ENCODE measurements at places on chromosomes 5 and 9.

DNA sequence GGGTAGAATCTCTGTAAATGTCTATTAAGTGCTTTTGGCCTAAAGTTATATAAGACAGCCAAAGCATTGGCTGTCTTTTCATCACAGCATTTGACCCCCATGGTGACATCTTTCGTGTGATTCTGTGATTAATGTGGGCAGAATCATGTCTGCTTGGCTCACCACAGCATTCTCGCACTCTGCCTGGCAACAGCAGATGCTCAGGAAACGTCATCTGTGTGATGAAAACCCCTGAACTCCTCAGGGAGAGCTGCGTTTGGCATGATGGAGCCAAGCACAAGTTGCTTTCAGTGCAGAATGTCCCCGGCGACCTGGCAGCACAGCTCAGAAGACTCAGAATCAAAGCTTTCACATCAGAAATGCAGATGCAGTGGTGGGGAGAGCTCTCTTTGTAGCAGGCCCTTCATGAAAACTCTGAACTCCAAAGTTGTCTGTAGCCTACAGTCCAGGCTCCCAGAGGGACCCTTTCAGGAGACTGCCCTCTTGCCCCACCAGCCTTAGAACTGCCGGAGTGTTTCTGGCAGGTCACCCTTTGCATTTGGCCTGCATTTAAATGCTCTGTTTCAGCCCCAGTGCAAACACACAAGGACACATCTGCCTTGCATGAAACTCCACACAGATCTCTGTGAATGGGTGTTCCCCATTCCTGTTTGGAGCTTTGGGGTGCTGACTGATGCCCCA lies 155.6 kb upstream of the PANK3 start:
- no peak for DNase-seq

GRCh38 chr5:178214160-178214803 lies 9.9 kb downstream of the HNRNPAB start:
- DNase-seq, result no peak

DNA sequence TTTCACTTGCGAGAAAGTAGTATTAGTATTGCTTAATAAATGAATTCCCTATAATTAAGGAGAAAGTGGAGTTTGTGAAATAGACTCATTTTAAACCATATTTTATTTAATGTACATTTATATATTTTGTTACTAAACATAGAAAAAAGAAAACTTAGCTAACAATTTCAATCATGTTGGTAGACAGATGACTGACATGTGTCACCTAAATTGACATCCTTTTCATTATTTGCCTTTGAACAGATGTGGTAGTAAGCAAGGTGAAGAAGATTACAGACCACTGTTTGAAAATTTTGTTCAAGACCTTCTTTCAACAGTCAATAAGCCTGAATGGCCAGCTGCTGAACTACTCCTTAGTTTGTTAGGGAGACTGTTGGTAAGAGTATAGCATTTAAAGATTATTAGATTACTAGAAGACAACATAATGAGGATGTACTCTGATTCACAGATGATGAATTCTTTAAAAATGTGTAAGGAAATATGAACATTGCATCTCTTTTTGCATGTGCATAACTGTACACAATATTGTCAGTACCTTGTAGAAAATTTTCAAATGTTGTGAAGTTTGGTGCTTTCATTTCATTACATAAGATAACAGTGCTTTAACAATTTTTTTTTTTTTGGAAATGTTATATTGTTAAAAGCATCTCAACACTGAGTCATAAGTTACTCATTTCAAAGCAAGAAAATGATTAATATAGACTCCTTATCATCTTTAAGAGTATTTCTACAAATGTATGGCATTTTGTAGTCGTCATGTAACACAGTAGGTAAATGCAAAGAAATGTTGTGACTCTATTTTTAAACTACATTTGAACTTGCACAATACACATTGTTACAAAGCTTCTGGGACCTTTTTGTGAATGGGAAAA lies 139.5 kb downstream of the NIPBL start:
- no peak for DNase-seq

DNA sequence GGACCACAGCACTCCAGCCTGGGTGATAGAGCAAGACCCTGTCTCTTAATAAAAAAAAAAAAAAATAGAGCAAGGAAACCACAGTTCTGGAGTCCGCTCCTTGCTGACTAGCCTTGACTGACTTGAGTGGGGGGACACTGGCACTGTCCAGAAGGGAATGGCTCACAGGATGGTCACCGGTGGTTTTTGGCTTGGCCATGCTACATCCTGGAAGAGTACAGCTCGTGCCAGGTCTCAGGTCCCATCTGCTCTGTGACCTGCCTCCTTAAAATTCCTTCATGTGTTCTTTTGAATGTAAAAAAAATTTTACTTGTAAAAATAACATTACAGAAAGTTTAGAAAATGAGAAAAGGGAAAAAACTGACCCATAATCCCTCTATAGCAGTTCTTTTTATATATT lies 5.6 kb downstream of the NANS start:
- DNase-seq, result no peak

GRCh38 chr5:168953351-168953750 lies 347.6 kb downstream of the SLIT3 start:
- DNase-seq, result no peak

GRCh38 chr9:132268725-132269352 lies 85.9 kb downstream of the SETX start:
- peak; percentile 66 for DNase-seq

DNA sequence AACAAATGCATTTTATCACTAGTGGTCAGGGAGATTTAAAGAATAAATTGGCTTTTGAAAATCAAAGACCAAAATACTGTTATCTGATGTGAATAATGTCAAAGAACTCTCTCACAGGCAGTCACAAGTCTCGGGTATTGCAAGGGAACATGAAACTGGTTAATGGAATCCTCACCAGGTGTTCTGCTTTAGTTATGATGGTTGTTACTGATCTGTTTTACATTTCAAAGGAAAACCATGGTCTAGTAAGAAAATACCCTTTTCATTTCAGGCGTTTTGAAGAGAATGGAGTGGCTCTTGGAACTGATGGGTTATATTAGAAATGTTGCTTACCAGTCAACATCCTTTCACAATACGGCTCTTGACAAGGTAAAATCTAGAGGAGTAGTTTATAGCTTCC lies 43.4 kb downstream of the HACD4 start:
- no peak for DNase-seq

DNA sequence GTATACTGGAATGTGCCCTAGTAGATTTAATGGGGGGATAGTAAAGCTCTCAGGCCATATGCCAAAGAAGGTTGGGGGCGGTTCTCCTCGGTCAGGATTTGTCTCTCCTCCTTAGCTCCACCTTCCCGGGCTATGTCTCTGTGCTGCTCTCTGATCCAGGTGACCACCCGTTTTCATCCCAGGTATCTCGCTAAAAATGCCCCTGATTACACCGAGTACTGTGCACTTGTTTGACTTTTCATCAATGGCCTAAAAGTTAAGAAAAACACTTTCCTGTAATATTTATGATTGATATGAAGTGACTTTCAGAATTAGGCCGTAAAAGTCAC lies 724 bp downstream of the NDUFS6 start:
- DNase-seq, result no peak

GRCh38 chr5:172450861-172451695 lies 3.2 kb downstream of the SH3PXD2B start:
- DNase-seq, result no peak

GRCh38 chr5:44809956-44810420 lies 1.2 kb downstream of the MRPS30 start:
- no peak for DNase-seq

DNA sequence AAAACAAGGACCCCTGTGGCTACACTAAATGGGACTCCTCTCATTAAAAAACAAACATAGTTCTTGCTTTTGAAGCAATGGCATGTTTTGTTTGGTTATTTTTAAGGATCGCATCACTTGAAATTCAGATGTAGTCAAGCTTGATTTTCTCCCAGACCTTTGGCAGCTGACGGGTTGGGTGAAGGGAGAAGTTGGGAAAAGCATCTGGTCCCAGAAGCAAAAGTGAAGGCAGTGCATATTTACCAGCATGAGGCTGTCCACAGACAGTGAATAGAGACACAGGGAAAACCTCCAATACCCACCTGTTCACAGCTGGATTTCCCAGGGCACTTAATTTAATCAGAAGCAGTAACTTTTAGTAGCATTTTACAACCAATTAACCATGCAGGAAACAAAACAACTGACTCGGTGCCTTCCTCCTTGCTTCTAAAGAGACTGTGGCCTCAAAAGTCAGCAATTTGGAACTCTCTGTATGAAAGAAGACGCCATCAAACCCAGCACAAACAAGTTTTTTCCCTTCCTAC lies 245.4 kb downstream of the EBF1 start:
- no peak for DNase-seq

GRCh38 chr9:112489039-112489546 lies 2.5 kb downstream of the KIAA1958 start:
- peak; percentile 16 for DNase-seq

DNA sequence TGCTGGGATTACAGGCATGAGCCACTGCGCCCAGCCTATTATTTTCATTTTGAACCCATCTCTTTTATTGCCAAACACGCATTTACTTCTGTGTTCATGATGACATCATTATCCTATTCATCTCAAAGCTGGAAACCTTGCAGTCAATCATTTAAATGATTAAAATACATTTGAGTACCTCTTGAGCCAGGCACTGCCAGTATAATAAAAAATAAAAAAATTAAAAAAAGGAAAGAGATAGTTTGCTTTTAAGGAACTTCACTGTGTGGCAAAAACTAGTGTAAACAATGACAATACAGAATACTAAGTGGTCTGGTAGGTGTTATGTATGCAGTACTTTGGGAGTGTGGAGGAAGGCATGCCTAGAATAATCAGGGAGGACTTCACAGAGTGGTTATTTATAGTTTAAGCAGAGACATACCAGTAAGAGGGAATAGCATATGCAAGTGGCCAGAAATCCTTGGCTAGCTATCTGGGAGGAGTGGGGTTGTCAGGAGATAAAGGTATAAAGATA lies 8.6 kb downstream of the NSD1 start:
- no peak for DNase-seq

DNA sequence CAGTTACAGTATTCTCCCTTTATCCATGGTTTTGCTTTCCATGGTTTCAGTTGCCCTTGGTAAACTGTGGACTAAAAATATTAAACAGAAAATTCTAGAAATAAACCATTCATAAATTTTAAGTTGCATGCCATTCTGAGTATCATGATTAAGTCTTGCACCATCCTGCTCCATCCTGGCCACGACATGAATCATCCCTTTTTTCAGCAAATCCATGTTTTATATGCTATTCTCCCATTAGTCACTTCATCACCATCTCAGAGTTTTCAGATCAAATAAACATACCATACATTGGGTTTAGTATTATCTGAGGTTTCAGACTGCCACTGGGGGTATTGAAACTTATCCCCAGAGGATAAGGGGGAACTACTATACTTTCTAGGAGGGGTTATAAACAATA lies 234.4 kb upstream of the ATP10B start:
- DNase-seq, result no peak

DNA sequence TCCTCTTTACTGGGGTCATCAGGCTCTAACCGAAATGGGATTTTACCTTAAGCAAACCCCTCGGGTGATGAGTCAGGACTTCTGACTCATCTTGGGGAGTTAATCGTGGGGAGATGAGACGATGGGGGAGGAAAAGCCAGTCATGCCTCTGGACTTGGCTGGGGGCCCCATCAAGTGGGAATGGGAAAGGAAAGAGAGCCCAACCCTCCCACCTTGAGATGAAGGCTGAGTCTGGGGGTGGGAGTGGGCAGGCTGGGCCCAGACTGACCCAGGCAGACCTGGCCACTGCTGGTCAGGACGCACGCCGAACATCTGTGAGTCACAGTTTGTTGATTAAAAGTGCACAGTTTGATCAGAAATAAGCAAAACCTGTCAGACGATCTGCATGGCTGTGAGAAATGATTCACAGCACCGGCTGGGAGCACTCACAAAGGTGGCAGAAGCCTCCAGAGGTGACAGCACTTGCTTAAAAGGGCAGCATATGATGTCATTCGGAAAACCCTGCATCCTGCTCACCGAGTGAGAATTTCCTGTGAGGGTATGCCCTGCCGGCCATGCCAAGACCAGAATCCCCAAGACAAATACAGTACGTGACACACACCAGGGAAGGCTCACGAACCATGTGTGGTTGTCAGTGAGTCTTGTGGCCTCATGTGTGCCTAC lies 50.0 kb upstream of the SLC25A51 start:
- DNase-seq, result no peak

GRCh38 chr5:763998-764781 lies 20.3 kb downstream of the ZDHHC11B start:
- no peak for DNase-seq

- no peak for DNase-seq
Measured at GRCh38 chr9:15735083-15735857, 182.4 kb downstream of the CCDC171 start.

DNA sequence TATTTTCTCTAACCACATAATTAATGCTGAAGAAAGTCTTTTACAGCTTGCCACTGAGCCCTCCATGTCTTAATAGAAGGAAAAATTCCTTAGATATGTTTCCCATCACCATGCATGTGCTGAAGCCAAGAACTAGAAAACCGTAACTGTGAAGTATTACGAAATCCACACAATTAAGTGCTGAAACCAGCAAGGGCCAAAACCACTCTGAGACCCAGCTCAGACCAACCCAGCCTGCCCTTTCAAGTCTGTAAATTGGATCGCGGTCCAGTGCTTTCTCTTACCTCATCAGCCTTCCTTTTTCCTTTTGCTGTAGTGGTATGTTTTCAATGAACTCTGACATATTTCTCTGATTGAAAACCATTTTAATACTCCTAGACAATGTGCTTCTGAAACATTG lies 26.3 kb downstream of the SEMA5A start:
- no peak for DNase-seq

- DNase-seq, result no peak
Measured at GRCh38 chr9:26053954-26054353, 375.7 kb upstream of the TUSC1 start.

- no peak for DNase-seq
Measured at GRCh38 chr5:27140831-27141230, 102.4 kb upstream of the CDH9 start.

DNA sequence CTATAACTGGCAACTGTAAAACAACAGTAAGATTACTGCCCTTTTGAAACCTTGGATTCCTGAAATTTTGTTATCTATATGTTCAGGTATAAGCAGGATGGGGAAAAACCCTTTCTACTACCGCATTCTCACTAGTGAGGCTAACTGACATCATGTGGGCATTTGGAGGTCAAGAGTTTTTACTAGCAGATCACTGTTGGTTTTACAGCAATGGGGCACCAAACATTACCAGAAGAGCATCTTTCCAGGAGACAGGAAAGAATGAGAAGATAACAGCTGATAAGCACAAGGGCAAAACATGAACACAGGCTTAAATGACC lies 20.9 kb upstream of the TTC33 start:
- no peak for DNase-seq

DNA sequence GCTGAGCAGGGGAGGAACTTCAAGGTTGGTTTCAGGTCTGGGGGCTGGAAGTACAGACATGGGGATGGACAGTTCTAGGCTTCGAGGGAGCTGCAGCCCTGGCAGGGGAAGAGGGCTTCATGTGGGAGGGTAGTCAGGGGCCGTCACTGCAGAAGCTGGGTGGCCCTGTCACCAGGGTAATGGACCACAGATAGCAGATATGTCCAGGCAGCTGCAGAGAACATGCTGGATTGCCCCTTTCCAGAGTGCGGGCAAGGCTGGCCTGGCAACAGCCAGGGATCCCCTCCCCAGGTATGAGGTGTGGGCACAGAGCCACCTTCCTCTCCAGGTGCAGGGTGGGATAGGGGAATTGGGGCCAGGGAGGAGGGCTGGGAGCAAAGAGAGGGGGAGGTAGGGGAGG lies 206.5 kb downstream of the GADD45G start:
- DNase-seq, result no peak

GRCh38 chr9:38027714-38028113 lies 41.3 kb downstream of the SHB start:
- DNase-seq, result no peak

Measured in SK-N-DZ (cell line).